Erythroblast (primary cell): ENCODE measurements at places on chromosomes 3 and 15.

DNA sequence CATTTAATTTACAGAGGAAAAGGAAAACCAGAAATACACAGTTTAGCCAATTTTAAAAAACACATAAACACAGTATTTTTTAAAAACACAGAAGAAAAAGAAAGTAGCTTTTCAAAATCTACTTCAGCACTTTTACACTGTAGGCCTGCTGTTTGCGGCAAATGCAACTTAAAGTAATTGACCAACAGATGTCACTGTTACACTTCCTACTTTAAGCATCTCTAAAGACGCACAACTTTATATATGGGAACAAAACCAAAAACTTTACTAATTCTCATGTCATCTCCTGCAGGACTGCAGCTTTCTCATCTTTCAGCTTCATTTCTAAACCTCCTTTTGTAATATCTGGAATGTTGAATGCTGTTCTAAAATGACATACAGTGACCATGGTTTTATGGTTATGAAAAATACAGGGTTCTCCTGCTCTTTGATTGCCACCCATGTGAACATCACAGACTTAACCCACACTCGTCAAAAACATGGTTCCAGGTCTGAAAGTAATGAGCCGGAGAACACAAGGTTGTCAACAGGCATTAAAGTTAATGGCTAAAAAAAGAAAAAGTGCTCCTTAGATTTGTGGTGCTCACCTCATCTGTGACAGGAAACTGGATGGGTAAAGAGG is 107.9 kb downstream of the FMN1 start:
- peak; percentile 66 for DNase-seq

GRCh38 chr3:100009276-100010086 is 104.8 kb downstream of the FILIP1L start:
- no peak for DNase-seq

DNA sequence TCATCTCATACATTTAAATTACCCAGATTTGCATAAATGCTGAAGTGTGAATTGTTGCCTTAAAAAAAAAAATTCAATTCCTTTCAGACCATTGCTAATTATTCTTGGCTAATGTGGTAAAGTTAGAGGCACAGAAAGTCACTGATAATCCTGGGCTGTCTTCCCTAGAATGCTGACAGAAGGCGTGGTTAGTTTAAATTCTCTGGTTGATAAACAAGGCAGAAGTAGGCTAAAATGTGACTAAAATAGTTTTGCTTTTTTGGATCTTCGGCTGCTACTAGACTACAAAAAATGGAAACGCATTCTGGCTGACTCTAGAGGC is 193.7 kb downstream of the OTOL1 start:
- DNase-seq: no peak

GRCh38 chr3:131591394-131592014 is 88.7 kb upstream of the MRPL3 start:
- DNase-seq: peak; percentile 6

DNA sequence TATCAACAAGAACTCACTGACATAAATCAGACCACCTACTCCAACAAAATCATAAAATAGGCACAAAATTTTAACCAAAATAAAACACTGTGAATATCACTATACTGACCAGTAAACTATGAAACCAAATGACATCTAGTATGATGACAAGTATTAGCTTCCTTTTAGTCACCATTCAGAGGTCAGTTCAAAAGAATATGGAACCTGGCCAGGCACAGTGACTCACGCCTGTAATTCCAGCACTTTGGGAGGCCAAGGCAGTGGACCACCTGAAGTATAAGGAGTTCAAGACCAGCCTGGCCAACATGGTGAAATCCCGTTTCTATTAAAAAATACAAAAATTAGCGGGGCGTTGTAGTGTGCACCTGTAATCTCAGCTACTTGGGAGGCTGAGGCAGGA is 65.8 kb downstream of the SMARCC1 start:
- DNase-seq: no peak

DNA sequence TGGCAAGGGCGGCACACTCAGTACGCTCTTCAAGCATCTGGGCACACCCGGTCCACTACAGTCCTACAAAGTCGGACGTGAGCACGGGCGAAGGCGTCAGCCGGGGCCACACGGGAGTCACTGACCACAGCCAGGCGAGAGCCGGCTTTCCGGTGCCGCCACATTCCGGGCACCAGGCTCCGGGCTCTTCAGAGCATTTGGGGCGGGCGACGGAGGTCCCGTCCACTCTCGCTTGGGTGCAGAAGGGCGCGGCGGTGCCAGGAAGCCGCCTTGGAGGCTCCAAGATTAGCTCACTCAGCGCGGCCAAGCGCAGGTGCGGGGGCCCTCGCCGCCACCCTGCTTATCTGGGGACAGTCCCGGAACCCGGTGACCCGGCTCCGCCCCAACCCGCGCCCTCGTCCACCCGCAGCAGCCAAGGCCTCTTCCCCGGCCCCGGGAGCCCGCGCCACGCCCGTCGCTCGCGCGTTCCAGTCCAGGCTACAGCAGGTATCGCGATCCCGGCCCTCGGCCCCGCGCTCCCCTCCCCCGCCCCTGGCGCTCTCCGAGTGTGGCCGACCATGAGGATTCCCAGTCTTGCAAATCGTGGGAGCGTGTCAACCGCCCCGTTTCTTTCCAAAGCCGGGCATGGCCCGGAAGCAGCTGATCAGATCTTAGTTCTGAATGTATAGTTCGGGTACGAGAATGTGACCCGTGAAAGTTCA is at the start of gene ADPRH:
Gene ADPRH (plus strand): TSS at position 127 of the 701 bp plus-strand sequence. CDS start 2,678 bp downstream, outside the sequence.
- DNase-seq: peak; percentile 76

- no peak for DNase-seq
Measured at GRCh38 chr3:112860898-112861297, 14.2 kb upstream of the CD200R1L start.

GRCh38 chr3:27213450-27213849 is 155.7 kb downstream of the NEK10 start:
- DNase-seq: no peak

DNA sequence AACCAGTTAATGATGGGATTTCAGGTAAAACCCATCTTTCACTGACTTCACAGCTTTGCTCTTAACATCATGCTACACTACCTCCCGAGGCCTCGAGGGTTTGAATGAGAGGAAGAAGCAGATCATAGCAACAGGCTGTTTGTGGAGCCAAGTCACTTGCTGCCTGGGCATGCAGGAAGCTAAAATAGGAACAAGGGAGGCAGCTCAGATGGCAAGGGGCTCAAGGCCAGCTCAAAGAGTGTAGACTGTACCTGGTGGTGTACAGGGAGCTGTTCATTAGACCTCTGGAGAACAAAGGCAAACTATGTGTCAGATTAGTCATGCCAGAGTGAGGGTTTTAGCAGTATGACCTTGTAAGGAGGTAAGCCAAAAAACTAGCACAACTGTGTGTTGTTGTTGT is 28.8 kb downstream of the ARRDC4 start:
- DNase-seq: no peak

DNA sequence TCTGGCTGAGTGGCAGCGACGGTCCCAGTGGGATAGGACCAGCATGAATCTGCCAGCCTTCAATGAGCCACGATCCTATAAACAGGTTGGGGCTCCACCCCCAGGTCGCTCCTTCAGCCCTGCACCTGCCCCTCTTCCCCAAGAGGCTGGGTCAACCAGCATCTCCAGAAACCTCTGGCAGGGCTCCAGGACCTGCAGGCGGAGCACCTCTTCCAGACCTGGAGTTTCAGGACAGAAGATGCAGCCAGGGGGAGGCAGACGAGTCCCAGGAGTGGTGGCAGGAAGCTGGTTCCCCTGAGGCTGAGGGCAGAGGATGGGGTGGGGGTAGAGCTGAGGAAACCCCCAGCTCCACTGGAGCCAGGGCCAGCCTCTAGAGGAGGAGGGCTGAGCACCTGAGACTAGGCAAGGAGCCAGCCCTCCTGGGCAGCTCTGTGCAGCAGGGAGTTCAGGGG is at the start of gene PLA2G4D:
Gene PLA2G4D (minus strand): TSS at position 51 of the 452 bp plus-strand sequence. CDS start 103 bp downstream, outside the sequence.
- DNase-seq: no peak

DNA sequence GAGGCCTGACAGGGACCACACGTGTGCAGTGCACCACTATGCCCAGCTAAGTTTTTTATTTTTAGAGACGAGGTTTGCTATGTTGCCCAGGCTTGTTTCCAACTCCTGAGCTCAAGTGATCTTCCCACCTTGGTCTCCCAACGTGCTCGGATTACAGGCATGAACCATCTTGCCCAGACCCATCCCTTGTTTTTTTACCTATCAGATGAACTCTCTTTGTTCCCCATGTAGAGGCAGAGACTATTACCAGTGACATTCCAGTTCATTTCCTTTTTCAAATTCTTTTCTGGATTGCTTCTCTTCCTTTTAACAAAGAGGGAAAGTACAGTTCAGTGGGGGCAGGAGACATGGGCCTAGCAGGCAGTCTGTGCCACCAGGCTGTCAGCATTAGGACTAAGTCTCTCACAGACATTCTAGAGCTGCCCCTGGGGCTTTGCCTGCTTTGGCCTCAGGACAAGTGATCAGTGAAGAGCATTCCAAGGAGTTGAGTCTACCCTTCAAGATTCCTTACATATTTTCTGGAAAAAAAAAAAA is 103.5 kb upstream of the SLC7A14 start:
- no peak for DNase-seq

GRCh38 chr15:73021139-73021621 is 31.1 kb upstream of the NEO1 start:
- no peak for DNase-seq

DNA sequence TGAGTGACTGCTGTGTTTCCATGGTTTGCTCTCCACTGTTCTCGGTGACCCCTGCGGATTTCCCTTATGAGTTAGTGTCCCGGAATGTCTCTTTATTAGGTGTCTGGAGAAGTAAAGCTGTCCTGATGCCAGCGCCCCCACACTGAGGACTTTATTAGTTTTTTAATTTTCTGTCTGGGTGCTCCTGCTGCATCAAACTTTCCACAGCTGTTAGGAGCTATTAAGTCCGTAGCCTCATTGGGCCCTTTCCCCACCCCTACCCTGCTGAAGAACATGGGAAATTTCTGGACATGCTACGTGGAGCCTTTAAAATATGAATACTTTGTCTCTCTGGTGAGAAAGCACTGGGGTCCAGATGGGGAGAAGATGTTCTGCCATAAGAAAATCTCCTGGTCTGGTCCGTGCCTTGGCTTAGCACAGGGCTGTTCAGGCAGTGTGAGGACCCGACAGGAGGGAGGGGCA is 161.7 kb upstream of the HES1 start:
- no peak for DNase-seq

DNA sequence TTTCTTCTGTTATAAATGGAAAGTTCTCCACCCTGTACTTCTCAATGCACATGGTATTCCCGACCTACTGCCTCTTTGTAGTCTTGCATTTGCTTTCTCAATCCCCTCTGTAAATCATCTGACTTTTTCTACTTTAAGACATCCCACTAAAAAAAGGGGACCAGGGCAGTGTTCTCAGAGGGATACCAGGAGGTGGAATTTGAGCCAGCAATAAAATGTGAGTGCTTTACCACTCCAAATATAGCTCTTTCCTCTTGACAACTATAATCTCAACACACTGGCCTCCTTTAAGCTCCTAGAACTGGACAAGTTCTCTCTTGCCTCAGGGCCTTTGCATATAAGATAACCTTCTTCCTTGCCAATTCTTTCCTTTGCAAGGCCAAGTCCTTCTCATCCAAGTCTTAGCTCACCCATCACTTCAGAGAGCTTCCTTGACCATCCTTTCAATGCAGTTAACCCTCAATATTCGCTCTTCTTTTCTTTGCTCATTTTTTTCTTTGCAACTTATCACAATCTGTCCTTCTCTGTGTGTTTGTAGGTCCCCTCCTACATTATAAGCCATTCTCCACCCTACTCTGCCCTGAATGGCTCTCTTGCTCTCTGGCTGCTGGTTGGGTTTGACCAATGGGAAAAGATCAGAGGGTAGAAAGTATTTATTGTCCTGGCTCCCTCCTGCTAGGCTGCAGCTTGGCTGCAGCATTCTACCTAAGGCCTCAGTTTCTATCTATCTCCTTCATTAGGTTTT is 93.4 kb downstream of the PRICKLE2 start:
- no peak for DNase-seq

DNA sequence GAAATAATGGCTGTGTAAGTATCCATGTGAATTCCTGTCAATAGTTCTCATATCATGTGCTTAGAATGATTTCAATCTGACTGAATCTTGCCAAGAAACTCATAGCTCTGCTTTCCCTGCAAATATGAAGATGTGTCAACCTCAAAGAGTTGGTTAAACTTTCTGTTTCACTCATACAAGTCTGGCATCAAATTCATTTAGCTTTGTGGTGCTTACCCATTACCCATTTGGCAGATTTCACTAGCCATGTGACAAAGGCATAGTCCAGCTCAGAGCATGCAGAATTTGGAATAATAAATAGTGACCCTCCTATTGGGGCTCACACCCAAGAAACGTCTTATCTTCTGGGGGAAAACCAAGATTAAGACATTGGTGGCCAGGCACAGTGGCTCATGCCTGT is 256.6 kb upstream of the TPRG1 start:
- DNase-seq: no peak

DNA sequence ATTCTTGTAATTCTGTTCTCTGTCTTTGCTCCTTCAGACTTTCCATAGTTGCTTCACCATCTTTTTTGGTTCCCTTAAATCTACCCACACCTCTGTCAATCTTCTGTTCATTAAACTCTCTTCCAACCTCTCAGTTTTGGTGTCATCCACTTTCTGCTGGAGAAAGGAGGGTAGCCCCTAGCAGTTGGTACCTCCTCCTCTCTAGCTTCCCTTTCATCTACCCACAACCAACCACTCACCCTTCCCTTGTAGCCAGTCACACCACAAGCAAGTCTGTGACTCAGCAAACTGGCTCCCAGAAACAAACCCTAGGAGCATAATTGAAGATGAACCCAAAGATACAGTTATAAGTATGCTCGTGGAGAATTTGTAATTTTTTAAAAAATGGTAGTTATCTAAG is 318.6 kb downstream of the FHIT start:
- peak; percentile 1 for DNase-seq
